ENCODE measurements at places on chromosomes 2 and 18.

DNA sequence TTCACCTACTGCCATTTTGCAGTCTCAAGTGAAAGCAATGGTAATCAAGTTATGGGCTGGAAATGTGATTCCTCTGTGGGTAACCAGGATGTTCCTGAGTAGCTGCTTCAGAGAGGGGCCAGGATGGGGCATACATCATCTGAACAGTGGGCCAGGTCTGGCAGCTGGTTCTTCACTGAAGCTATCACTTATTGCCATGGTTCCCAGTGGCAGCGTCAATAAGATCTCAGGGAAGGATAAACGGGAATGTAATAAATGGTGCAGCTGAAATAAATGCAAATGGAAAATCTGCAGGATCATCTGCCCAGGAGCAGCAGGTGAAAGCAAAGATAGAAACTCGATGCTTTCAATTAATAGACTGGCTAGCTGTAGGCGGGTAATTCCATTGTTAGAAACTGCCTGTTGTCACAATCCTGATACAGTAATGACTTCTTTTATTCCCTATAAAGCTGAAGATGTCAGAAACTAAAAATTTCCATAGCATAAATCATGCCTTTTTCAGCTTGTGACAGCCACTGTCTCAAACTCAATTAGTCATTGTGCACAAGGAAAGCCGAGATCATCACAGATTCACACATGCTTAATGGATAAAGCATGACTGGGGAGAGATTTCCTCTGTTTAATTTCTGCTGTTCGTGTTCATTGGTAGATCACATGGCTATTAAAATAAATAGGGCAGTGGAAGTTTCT, 56.2 kb upstream of the CCDC85A start:
- no peak for DNase-seq

- no peak for DNase-seq
Observed at GRCh38 chr2:60492548-60492947, 60.9 kb downstream of the BCL11A start.

GRCh38 chr2:39499336-39499735, 62.3 kb upstream of the MAP4K3 start:
- DNase-seq, result no peak

DNA sequence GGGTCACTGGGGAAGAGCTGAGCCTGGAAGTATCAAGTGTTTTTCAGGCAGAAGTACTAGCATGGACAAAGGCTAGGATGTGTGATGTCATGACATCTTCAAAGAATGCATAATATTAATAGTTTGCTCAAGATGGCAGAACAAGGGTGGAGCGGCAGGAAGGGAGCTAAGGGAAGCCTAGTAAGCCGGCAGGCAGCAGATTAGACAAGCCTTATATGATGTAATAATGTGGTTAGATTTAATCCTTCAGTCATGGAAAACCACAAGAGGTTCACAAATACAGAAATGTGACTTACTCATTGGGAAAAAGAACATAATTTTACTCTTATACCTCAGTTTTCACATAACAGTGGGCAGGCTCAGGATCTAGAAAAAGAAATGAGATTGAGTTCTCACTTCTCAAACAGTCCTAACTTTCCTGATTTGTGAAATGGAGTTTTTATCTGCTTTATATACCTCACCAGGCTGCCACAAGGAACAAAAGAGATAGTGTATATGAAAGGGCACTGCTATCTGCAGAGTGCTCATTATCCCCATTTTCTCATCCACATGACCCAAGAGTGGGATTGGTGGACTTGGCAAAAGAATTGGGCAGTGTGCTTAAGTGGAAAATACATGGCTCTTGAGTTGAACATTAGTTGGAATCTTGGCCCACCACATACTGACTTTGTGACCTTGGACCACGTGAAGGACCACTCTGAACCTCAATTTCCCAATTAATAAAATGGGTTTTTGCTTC, 89.1 kb upstream of the LHCGR start:
- DNase-seq, result no peak

DNA sequence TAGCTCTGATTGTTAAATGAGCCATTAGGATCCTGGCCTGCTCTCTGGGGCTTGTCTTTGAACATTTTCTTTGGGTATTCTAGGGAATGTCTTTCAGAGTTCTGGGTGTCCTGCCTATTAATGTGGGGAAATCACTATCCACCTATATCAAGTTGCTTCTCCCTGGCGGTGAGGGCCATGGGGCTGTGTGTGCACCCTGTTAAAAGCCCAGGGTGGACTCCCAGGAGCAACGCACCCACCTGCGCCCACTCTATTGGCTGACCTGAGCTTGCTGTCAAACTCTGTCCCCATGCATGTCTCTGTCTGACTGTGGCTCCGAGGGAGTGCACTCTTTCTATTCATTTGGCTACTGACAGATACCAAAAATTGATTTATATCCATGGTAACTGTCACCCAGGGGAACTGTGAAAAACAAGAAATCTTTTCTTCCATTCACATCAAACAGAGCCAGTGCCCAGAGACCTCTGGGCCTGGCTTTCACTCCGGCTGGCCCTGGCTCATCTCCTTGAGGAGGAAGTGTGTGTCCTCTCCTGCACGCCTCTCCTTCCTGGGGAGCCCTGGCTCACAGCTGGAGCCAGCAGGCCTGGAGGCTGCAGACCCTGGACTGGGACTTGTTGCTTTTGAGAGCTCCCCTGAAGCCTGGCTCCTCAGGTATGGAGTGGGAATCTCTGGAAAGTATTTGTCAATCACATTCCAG, 10.5 kb upstream of the TOGARAM2 start:
- no peak for DNase-seq

- DNase-seq, result no peak
Observed at GRCh38 chr18:10965119-10965518, 184.2 kb downstream of the PIEZO2 start.

DNA sequence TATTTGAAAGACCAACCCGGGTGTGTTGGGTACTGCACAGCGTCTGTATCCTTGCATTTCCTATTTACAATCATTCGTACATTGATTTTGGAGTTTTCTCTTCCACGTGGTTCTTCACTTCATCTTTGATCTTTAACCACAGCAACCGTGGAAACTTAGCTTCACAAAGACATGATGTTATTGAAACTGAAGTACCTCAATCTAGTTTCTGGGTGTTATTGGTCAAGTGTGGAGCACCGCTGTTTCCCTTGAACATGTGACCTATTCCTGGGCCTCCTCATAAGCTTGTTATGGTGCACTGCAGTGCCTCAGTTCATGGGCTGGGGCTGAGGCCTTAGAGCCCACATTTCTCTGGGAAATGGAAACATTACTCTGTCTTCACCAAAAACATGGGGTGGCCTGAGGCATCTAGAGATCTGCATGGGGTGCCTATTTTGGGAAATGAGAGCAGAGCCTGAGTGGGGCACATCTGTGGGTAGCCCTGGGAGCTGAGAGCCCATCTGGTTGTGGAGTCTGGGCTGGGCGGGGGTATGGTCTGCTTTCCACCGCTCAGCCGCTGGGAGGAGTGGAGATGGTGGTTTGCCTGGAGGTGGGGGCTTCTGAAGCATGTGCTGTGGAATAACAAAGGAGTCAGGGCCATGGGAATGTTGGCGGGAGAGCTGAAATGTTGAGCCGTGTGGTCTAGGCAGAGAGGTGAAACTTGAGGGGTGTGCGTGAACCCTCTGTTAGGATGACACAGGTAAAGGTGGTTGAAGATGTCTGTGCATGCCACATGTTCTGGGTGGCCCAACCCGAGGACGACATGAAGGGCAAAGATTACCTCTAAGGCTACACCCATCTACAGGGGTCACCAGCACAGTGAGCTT, 37.4 kb downstream of the ZNF236 start:
- DNase-seq, result peak; percentile 15

DNA sequence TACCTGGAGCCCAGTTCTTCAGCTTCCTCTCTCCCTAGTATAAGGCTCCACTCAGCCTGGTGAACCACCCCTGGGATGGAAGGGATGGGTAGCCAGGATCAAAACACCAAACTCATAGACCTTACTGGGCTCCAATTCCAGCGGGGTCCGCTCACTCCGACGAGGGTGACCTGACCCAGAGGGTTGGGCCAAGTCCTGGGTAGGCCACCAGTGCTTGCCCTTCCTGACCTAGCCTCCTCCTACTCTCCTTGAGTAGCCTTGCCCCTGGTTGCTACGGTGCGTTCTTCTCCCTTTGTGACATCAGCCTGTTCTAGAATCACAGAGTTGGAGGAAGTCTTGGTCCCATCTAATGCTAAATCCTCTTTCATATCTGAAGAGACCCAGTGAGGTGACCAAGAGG, 537 bp upstream of the STAT4 start:
- no peak for DNase-seq

GRCh38 chr2:55035716-55036115, 14.5 kb downstream of the RTN4 start:
- DNase-seq, result no peak

DNA sequence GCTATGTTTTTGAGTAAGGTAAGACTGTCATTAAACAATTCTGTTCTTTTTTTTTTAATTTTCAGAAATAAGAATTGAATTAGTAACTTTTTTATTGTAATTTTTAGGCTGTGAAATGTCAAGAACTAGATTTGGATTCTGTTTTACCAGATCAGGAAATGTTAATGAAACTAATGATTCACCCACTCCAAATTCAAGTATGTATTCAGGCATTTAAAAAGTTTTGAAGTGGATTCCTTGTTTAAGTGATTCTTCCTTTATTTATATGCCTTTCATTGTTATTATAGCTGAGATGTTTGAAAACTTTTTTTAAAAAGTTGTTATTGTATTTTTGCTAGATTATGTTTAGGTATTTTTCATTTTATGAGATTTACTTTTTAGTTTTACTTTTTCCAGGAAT, 96.7 kb downstream of the UBR3 start:
- no peak for DNase-seq

DNA sequence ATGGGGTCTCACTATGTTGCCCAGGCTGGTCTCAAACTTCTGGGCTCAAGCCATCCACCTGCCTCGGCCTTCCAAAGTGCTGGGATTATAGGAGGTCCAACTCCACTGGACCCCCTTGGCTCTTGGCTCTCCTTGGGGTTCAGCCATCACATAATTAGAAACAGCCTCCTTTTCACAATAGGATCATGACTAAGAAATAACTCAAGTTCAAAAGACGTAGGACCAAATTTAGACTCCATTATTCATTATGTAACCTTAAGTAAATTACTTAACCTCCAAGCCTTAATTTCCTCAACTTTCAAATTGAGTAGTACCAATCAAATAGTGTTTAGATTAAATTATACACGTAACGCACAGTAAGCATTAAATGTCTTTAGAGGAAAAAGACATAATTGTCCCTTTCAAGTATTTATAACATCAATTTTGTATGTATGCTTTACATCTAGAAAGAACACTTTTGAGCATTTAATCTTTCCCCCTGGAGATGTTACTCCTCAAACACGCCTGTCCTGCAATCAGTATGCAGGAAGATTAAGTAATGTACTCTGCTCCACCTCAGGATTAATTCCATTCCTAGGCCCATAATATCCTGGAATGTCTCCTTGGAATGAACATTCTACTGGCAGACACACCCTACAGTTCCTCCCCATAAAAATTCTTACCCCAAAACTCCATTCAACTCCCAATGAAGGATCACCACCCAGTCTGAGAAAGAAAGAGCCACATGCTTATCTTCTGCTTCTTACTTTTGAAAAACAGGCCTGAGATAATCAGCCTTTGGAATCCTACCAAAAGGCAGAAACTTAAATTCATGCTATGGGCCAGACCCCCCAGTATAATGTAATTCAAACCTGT, 49.1 kb downstream of the COBLL1 start:
- DNase-seq, result no peak

DNA sequence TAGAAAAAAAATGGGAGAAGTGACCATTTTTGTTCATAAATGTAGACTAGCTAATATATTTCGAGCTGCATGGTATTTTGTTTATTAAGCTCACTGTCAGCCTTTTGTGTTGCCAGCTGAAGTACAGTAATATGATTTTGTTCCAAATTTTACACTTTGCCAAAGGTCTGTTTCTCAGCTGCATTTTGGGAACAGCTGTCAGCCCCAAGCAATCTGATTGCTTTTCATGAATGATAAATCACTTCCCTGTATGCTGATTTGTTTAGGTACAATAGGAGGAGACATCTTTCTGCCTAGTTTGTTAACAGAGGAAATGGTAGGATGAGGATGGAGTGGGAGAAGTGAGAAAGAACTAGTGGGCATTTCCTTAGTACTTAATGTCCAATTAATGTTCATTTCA, 79.3 kb downstream of the NABP1 start:
- no peak for DNase-seq

DNA sequence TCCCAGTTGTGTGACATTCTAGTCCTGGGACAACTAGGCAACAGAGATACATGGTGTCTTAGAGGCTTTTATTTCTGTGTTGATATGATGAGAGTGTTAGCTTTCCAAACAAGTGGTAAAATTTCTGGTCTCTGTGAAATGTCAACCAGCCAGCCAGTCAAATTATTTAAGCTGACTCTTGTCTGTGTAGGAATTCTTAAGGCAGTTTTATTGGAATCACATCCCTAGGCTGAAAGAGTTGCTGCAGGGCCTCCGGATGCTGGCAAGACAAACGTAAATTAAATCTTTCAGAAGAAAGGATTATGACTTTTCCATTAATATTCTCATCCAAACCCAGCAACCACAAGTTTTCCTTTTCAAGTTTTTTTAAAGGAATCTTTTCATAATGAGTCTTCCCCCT, 44.6 kb downstream of the SERPINB7 start:
- DNase-seq, result no peak

- DNase-seq, result no peak
Observed at GRCh38 chr2:58473165-58473564, 232.0 kb upstream of the FANCL start.

GRCh38 chr18:13178976-13179375, 39.6 kb upstream of the LDLRAD4 start:
- DNase-seq, result no peak

DNA sequence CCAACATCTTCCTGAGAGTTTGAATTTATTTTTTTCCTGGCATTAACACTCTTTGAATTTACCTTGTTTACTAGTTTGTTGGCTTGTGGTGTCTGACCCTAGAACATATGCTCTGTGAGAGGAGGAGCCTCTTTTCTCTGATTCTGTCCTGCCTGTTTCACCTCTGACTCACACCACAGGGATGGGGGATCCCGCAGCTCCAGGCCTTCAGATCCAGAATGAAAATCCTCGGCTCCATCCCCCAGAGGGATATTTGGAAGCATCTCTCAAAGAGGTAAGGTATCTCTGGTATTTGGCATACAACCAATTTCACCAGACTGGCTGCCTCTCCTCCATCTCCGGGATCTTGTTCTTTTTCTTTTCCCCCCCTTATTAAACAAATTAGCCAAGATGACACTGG, 104.7 kb downstream of the GPR39 start:
- no peak for DNase-seq

GRCh38 chr2:121735518-121736074, 1.1 kb downstream of the NIFK start:
- no peak for DNase-seq

- DNase-seq, result no peak
Observed at GRCh38 chr18:32612651-32613050, 142.0 kb upstream of the GAREM1 start.

DNA sequence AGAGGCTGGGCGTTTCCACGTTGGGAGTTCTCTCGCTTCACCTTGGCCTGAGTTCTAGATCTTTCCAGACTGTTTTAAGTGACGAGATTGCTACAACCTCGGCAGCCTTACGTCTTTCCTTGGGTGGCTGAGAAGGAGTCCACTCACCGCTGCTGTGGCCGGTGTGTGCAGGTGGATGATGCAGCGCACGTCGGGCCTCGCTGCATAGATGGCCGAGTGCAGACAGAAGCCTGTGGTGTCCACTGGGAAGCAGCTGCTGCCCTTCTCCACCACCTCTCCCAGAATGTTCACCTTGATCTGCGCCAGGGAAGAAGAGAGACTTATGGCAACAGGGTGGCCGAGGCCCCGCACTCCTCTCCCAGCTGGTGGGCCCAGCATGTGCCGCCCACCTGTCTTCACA, 75.7 kb downstream of the ADD2 start:
- no peak for DNase-seq

GRCh38 chr2:195094330-195094729, 562.7 kb upstream of the SLC39A10 start:
- no peak for DNase-seq
